Stimulated activated CD4-positive, alpha-beta T cell treated with anti-CD3 and anti-CD28 coated beads, Interleukin-1b, Interleukin-23, amount 100 ng/mL, for 1 hour (primary cell): ENCODE measurements at places on chromosomes 6 and 20.

DNA sequence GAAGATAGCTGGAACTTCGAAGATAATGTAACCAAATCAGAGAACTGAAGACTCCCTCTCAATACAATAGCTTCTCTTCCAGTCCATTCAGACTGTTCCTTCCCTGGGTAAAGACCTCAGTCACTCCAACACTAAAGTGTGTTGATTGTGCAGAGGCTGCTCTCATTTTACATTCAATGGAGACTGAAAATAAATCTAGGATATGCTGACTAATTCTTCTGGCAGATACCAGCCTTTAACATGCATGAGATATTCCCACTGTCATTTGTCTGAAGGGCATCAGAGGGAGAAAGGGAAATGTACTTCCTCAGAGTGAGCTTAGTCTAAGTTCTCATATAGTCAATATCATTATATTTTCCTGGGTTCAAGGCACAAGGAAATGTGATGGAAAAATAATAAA, 166.4 kb upstream of the IRAK1BP1 start:
- no peak for DNase-seq

DNA sequence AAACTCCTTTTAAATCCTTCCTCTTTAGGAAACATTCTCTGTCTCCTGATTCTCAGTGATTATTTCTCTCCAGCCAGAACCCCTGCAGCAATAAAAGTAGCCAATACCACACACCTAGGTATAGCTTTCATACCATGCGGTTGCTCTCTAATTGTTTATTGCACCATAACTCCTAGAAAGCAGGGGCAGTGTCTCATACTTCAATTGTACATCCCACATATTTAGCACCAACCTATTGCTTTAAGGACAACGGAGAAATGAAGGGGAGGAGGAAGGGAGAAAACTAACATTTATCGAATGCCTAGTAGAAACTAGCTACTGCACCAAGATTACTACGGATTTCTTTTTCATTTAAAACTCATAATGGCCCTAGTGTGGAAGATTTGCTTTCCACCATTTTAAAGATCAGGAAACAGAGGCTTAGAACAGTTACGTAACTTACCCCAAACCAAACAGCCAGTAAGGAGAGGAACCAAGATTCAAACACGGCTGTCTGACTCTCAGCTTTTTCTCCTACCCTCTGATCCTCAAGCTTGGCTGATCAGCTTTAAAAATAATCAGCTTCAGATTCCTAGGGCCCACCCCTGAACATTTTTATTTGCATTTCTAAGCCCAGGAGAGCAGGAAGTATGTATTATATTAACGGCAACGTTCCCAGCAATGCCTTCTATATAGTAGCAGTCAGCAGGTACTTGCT, 43.4 kb upstream of the ATXN1 start:
- DNase-seq: no peak

- DNase-seq: no peak
Measured at GRCh38 chr6:119077643-119078375, 655 bp downstream of the FAM184A start.

DNA sequence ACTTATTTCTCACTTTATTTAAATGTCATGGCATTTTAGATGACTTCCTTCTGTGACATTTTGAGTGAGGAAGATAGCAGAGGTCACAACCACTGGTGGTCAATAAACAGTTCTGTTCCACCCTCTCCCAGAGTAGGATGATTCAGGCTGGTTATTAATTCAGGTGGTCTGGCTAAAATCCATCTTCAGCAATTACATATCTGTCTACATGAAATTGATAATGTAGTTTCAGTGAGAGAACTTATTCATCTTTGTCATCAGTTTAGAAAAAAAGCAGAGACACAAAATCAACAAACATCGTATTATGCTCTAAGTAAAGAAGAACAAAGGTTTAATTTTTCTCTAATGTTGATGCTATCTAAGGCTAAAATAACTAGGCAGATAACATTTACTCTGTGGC, 525.5 kb downstream of the TENT5A start:
- DNase-seq: no peak

- no peak for DNase-seq
Measured at GRCh38 chr6:40328386-40328985, 258.7 kb downstream of the LRFN2 start.

DNA sequence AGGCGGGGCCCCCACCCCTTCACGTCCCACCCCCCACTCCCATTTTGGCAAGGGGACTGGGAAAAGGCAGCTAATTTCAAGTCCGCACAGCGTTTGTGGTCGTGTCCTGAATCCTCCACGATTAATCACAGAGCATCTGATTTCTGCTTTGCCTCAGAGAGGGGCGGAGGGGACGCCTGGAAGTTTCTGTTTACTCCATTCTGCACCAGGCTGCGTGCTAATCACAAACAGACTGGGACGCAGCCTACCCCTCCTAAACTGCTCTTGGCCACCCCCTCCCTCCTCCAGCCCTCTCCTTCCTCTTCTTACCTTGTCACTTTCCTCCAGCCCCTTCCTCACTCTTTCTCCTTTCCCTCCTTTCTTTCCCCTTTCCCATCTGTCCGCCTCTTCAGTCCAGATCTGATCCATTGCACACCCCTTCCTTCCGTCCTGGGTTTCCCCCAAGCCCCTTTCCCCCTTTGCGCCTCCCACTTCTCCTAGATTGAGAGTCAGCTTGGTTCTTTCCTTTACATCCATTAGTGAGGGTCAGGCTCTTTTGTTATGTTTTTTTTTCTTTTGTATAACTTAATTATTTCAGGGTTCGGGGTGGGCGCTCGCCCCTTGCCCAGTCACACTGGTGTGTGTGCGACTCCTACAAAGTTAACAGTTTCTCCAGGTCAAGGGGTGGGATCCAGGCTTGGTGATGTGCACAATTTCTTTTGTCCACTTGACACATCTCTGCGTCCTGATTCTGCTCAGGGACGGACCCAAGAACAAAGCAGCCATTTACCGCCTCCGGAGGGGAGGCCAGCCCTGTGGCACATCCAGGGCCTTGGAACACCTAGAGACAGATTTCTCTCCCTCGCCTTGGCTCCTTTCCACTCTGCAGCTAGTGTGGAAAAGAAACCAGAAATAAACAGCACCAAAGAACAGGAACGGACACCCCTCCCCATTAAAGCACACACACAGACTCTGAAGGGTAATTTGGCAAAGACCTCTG, 520 bp upstream of the RIPOR3 start:
- DNase-seq: no peak

DNA sequence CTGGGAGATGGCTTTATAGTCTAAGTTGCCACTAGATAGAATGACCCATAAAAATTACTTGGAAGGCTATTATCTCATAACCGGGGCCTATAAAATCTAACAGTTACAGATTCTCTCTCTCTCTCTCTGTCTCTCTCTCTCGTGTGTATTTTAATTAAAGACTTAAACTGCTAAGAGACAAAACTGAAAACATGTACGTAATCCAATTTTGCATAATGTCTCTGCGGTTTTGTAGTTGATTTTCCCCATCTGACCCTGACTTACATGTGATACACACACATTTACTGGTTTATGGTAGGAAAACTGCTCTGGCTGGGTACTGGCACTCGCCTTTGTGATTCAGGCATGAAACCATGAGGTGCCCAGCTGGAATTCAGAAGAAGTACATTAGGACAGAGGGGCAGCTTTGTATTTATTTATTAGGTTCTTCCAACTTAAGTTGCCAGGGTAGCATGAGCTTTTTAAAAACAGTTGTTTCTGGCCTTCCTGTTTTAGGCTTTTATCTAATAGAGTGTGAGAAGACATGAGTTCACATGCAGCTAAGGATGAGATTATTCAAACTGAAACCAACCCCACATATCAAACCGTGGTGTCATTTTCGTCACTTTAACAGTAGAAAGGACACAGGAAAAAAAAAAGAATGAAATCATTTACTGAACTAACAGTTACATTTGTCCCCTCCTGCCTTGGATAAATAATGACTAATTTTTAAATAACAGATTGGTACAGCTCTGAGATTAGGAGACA, 182.5 kb downstream of the GMPR start:
- no peak for DNase-seq

GRCh38 chr6:16748025-16748319, 13.3 kb downstream of the ATXN1 start:
- no peak for DNase-seq

- DNase-seq: no peak
Measured at GRCh38 chr6:127147534-127147933, 29.1 kb downstream of the RSPO3 start.

- DNase-seq: peak; percentile 68
Measured at GRCh38 chr6:112087136-112087911, at the start of the genes FAM229B and TUBE1. Gene FAM229B, plus strand, starts transcription at chr6:112087591. Its CDS starts 11,693 bp downstream, at chr6:112099284. Gene TUBE1, minus strand, starts transcription at chr6:112087482. Its CDS starts 48 bp downstream, at chr6:112087434.

DNA sequence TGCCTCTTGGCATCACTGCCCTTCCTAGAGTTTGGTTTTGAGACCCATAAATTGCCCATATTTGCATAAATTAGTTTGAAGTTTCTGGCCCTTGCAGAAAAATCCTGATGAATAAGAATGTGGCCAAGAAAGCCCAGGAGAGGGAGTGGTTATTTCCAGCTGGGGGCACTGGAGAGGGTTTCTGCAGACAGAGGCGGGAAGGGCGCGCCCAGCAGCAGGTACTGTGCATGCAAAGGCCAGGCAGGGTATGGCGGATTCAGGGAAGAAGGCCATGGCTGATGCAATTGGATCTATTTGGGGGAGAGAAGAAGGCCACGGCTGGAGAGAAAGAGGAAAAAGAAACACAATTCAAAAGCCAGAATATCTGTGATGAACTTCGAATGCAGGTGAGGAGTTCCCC, 48.2 kb upstream of the PXDC1 start:
- DNase-seq: no peak

DNA sequence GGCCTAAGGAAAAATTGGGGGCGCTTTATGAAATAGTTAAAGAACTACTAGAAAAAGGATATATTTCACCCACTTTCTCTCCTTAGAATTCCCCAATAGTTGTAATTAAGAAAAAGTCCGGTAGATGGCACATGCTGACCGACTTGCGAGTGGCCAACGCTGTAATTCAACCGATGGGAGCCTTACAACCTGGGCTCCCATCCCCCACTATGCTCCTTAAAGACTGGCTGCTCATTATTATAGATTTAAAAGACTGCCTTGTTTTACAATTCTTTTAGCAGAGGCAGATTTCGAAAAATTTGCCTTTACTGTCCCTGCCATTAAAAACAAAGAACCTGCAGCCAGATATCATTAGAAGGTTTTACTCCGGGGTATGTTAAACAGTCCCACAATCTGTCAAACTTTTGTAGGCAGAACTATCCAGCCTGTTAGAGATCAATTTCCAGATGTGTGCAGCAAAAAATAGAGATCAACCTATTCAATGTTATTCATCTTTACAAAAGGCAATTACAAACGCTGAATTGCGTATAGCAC, 58.5 kb upstream of the PRSS16 start:
- no peak for DNase-seq

DNA sequence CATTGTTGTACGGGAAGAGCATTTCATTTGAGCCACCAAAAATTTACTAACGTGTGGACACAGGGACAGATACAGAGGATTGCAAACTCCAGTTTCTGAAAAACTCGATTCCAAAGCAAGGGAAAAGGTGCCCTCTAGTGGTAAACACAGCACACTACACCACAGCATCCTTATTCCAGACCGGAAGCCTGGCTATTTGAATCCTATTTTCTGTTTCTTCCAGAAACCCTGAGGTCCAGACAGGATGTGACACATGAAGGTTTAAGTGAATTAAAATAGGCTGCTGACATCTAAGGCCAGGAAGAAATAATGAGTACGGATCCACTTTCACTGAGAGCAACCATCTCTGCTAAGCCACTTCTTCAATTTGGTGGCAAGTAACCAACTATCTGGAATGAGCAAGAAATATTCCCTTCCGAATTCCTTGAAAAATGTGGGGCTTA, 31.8 kb upstream of the GMPR start:
- peak; percentile 9 for DNase-seq

DNA sequence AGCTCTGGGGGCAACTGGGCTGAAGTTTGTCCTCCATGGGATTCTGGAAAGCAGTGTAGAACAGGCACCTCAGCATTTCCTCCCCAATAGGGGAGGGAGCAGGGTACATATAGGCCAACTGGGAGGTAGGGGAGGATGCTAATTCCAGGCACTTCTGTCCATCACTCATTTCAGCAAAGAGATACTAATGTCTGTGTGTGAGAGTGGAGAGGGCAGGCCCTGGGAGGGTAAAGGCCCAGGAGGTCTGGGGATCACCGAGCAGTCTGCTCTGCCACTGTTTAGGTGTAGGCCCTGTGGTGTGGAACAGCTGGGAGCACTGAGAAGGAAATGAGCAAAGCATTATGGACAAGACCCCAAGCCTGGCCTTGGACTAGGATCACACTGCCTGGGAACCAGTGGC, 158.7 kb downstream of the SLC24A3 start:
- DNase-seq: no peak

- DNase-seq: no peak
Measured at GRCh38 chr6:46210294-46210693, 39.5 kb upstream of the ENPP5 start.

- DNase-seq: no peak
Measured at GRCh38 chr6:157001716-157002115, 224.5 kb downstream of the ARID1B start.

DNA sequence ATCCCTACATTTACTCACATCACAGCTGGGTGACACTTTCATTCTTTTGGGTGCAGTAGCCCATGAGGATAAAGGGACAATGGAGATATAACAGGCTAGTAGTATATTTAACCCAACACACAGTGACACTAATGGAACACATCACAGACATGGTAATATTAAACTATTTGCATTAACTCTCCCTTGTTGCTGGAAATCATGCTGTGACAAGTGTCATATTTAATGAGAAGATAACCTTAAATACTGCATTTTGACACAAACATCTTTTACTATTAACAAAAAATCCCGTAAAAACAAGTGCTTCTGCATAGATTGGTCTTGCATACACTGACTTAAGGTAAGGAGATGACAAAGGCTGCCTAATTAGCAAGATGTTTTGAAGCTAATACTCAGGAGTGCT, 45.5 kb downstream of the CNR1 start:
- DNase-seq: no peak

GRCh38 chr20:44467289-44467883, 8.3 kb upstream of the TTPAL start:
- DNase-seq: no peak

DNA sequence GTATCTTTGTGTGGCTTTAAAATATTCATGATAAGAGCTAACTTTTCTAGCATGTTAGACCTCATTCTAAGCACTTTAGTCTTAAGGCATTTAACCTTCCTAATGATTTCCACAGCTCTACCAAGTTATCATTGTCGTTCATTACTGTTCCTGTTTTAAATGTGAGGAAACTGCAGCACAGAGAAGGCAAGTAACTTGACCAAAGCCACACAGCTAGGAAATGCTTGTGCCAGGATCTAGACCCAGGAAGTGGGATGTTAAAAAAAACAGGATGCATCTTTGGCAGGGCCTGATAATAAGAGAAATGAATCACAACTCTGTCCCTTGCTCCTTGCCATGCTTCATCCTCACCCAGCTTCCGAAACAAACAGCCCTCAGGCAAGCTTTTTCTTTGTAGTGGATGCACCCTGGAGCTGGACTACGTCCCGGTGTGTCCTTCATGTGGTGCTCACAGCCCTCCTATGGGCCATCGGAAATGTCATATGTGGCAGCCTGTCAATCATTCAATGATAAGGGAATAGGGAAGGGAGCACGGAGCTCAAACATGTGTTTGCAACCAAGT, 196.9 kb upstream of the RREB1 start:
- no peak for DNase-seq

- DNase-seq: no peak
Measured at GRCh38 chr20:54587408-54587807, 112.0 kb downstream of the DOK5 start.
